ENCODE measurements at places on chromosomes 5 and 9.

- H3K27ac ChIP-seq: no peak overlapping the region
- H3K4me1 ChIP-seq: no peaks in the 10 kb centered on the region
- H3K36me3 ChIP-seq: no peaks in the 10 kb centered on the region
- H3K27me3 ChIP-seq: no peaks in the 10 kb centered on the region
- no peak for DNase-seq
Observed at GRCh38 chr5:90709323-90710155, 150.9 kb downstream of the ADGRV1 start.

GRCh38 chr5:63456279-63456678 lies 506.0 kb downstream of the HTR1A start:
- no peak for DNase-seq
- H3K27me3 ChIP-seq: no peaks in the 10 kb centered on the region
- no peak overlapping the region for H3K27ac ChIP-seq
- H3K36me3 ChIP-seq: no peaks in the 10 kb centered on the region
- no peak overlapping the region for H3K4me3 ChIP-seq

- no peaks in the 10 kb centered on the region for H3K36me3 ChIP-seq
- H3K4me1 ChIP-seq: no peaks in the 10 kb centered on the region
- no peak for DNase-seq
Observed at GRCh38 chr5:177357459-177358351, at the start of gene RGS14. Gene RGS14, plus strand, starts transcription at chr5:177357924. Its CDS starts 101 bp downstream, at chr5:177358025.

DNA sequence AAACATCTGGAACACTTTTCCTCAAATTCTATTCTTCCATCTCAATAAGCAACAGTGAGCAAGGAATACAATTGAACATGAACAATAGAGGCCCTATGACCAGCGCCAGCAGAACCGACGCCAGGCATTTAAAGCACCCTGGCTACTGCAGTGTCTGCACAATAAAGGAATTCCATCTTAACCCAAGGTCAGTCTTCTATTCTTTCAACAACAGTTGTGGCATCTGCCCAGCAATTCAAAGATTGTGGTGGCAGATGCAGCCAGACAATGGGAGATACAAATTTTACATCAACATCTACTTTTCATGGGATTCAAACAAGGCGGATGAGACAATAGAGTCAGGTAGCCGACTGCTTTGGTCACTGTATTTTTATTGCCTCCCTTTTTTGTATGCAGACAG lies 65.9 kb downstream of the ELL2 start:
- H3K4me1 ChIP-seq: no peaks in the 10 kb centered on the region
- no peak for DNase-seq
- no peaks in the 10 kb centered on the region for H3K27me3 ChIP-seq
- H3K36me3 ChIP-seq: peaks cover 75% of the 10 kb centered on the region
- no peak overlapping the region for H3K27ac ChIP-seq

- no peak overlapping the region for H3K4me3 ChIP-seq
- peaks cover 62% of the 10 kb centered on the region for H3K36me3 ChIP-seq
- no peak overlapping the region for H3K27ac ChIP-seq
- DNase-seq: no peak
- no peaks in the 10 kb centered on the region for H3K4me1 ChIP-seq
- H3K27me3 ChIP-seq: no peaks in the 10 kb centered on the region
Observed at GRCh38 chr5:74772359-74772758, 5.3 kb downstream of the NSA2 start.
